ENCODE measurements at places on chromosomes 3 and 15.

- no peak for DNase-seq
Measured at GRCh38 chr3:187088701-187089100, 50.6 kb downstream of the RPL39L start.

GRCh38 chr3:5330152-5330810 is 142.8 kb downstream of the EDEM1 start:
- no peak for DNase-seq

DNA sequence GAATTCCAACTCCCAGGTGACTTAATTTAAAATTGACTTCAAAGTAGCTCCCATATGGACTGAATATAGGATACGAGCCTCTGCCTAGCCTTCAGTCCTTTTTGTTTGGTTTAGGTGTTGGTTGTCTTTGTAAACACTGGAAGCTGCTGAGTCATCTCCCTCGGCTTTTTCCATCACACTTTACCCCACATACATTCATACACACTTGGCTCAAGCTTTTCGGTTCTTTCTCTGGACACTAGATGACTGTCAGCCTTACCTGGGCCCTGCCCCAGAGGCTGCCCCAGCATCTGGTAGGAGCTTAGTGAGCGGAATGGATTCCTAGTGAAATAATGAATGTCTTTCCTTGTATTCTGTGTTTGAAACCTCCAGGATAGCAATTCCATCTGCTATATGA is 201.5 kb upstream of the IL12A start:
- DNase-seq: no peak

- DNase-seq: no peak
Measured at GRCh38 chr15:100642213-100642949, 40.0 kb downstream of the ASB7 start.

DNA sequence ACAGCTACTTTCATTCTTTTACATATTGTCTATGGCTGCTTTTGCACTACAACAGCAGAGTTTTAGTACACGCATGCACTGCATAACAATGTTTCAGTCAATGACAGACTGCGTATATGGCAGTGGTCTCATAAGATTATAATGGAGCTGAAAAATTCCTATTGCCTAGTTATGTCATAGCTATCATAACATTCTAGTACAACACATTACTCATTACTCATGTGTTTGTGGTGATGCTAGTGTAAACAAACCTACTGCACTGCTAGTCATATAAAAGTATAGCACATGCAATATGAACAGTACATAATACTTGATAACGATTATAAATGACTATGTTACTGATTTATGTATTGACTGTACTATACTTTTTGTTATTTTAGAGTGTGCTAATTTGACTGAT is 47.9 kb downstream of the QTRT2 start:
- DNase-seq: no peak

GRCh38 chr15:31235311-31236183 is 91.1 kb upstream of the KLF13 start:
- no peak for DNase-seq

- DNase-seq: no peak
Measured at GRCh38 chr15:53115563-53115962, 325.4 kb upstream of the ONECUT1 start.

- DNase-seq: no peak
Measured at GRCh38 chr3:2655229-2655701, 454.9 kb downstream of the IL5RA start.

GRCh38 chr15:44328135-44328534 is 39.6 kb downstream of the GOLM2 start:
- no peak for DNase-seq

GRCh38 chr3:161323926-161324621 is 47.2 kb downstream of the SPTSSB start:
- no peak for DNase-seq

- no peak for DNase-seq
Measured at GRCh38 chr3:187064210-187065115, 74.8 kb downstream of the RPL39L start.

GRCh38 chr15:95584088-95584487 is 746.4 kb upstream of the NR2F2 start:
- no peak for DNase-seq

GRCh38 chr3:87320756-87321626 is 44.6 kb upstream of the POU1F1 start:
- DNase-seq: no peak

- no peak for DNase-seq
Measured at GRCh38 chr3:138389841-138390581, 41.6 kb downstream of the MRAS start.

DNA sequence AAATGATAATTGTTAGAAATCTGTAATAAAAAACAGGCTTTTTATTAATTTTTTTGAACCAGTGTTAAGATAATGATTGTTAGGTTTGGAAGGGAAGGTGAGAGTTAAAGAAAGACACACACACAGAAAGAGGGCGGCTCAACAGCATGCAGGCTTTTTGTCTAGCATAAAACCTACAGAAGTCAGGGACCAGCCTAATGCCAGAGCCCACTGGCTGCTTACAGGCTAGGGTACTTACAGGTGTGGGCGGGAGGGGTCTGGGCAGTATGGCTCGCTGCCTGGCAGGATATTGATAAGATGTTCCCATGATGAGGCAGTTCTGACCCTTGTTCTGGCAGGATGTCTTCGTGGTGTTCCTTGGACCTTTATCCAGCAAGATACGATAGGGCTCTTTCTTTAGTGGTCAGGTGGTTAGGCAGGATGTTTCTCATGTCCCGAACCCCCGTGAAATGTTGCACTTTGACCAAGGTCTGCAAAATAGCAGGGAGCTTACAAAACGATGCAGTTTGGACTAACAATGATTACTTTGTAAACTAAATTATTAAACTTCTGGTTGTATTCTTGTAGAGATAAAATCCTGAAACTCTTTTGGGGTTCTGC is 84.7 kb downstream of the DCUN1D1 start:
- DNase-seq: no peak

- DNase-seq: no peak
Measured at GRCh38 chr3:58652624-58653023, 13.9 kb downstream of the FAM3D start.

- no peak for DNase-seq
Measured at GRCh38 chr3:25556447-25556846, 108.3 kb downstream of the TOP2B start.

DNA sequence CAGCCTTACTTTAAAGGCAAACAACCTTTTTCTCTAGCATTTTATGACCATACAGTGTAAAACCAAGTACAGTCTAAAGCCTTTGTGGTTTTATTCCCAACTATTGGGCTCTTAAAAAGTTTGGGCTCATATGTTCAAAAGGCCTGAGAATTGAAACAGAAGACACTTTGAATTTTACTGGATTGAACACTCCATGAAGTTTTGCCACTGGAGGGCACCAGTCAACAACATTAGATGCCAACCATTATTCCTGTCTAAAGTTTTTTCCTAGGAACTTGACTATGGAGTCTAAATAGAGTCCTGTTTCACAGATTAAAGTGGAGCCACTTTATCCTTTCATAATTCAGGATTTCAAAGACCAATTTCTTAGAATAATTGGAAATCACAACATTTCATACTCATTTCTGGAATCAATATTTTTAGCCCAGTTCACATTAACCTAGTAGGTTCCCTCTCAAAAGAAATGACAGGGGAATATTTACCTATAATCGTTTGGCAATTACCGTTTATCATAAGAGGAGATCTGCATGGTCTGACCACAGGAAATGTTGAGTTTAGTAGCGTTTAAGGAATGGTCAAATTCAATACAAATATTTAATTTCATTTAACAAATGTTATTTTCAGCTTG is 244.1 kb upstream of the PDZRN3 start:
- no peak for DNase-seq

- DNase-seq: peak; percentile 22
Measured at GRCh38 chr15:60591496-60592370, 112.8 kb upstream of the ICE2 start.

DNA sequence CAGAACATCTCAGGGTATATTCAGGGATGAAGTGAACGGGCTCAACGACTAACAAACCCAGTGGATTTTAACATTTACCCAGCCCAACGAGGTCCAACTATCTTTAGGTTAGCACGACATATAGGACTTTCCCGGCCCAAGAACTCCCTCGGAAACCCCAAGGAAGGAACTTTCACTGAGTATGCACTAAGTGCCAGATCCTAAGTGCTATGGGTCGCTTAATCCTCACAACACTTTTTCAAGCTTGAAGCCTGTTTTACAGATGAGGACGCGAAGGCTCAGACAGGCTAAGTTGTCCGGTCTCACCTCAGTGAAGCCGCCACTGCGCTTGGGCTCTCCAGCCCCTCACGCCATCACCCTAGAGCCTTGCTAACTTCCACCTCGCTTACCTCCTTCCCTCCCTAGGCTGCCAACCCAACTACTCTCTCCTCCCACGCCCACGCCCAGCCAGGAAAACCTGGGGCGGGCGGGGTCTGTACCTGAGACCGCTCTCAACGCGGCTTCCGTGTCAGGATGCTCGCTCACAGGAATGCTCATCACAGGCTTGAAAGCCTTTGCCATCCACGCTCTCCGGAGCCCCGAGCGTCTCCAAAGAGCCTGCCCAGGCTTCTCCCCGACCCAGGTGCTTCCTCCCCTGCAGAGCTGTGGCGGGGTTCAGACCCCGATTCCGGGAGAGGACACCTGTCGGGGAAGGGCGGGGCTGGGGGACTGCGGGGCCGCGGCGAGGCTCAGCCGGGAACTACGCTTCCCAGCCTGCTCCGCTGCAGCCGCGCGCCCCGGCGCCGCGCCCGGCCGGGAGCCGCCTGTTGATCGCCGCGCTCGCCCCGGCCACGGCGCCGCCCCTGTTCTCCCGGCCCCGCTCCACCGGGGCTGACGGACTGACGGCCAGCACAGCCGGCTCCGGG is at the start of gene TMOD2:
TSS of gene TMOD2 (plus strand) at position 806 of the 905 bp plus-strand sequence. CDS start 14,845 bp downstream, outside the sequence.
- DNase-seq: peak; percentile 24

GRCh38 chr3:146817704-146818103 is 212.6 kb upstream of the PLSCR5 start:
- DNase-seq: no peak

DNA sequence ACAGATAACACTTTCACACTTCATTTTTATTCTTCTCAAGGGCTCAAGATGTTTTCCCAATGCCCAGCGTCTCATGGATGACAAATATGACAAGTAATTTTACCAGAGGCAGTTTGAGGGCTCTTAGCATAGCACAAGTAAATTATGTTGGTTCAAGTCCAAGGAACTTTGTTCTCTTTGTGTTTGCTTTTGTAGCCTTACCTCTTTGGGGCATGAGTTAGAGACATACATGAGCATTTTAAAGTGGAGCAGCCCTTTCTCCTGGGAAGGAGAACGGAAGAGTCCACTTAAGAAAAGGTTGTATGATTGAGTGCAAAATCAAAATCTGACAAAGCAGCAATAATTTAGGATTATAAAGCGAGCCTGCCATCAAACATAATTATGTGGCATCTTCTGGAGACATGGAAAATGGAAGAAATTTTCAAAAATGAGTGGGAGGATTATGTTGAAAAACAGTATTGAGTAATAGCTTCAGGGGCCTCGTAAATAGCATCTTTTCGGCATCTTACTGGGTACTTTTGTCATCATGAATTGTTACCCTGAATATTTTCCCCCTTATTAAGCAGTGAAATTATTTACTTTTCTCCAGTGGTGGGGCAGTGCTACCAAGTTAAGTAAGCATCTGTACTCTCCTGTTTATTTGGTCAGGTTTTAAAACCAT is 65.9 kb downstream of the PGPEP1L start:
- no peak for DNase-seq

- DNase-seq: no peak
Measured at GRCh38 chr15:98000249-98001203, 40.0 kb downstream of the ARRDC4 start.

DNA sequence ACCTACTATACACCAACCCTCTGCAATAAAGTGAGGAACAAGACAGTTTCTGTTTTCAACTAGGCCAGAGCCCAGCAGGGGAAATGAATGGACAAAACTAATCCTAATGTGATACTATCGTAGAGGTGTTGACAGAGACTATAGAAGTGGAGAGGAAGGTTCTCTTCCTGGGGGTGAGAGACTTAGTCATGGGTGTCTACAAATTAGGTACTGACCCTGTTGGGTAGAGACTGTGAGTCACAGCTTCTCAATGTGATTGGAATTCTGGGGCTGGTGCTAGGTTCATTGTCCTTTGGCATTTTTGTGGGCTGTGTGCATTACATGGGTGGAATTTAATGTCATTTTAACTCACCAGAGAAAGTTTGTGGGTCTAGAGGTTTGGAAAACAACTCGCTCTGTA is 79.3 kb downstream of the ADAMTSL3 start:
- DNase-seq: no peak

GRCh38 chr15:43893956-43894355 is 67.2 kb downstream of the WDR76 start:
- no peak for DNase-seq

GRCh38 chr15:80418892-80419537 is 14.8 kb downstream of the ARNT2 start:
- DNase-seq: no peak

DNA sequence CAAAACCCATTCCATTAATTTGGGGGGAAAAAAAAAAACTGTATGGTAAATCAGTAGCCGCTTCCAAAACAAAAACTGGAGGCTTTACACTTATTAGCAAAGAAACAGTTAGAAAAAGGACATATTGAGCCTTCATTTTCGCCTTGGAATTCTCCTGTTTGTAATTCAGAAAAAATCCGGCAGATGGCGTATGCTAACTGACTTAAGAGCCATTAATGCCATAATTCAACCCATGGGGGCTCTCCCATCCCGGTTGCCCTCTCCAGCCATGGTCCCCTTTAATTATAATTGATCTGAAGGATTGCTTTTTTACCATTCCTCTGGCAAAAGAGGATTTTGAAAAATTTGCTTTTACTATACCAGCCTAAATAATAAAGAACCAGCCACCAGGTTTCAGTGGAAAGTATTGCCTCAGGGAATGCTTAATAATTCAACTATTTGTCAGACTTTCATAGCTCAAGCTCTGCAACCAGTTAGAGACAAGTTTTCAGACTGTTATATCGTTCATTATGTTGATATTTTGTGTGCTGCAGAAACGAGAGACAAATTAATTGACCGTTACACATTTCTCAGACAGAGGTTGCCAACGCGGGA is 9.4 kb upstream of the RPL24 start:
- DNase-seq: peak; percentile 57

DNA sequence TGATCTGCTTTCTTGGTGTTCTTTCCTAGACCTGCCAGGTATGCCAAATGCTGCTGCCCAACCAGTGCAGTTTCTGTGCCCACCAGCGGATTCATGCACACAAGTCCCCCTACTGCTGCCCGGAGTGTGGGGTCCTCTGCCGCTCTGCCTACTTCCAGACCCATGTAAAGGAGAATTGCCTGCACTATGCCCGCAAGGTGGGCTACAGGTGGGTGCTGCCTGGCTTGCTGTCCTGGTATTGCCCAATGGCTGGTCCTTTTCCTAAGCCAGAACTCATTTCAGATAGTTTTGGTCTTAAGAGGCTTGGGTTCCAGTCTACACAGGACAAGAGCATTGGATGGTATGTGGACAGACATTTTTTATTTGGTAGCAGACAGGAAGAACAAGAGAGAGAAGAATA is 26.5 kb upstream of the ALPK3 start:
- DNase-seq: no peak

GRCh38 chr15:67048281-67049279 is 16.8 kb upstream of the SMAD3 start:
- DNase-seq: no peak

GRCh38 chr15:50549326-50549725 is 2.9 kb upstream of the USP50 start:
- DNase-seq: no peak
